Mammary epithelial cell (primary cell): ENCODE measurements at places on chromosomes 6 and 20.

DNA sequence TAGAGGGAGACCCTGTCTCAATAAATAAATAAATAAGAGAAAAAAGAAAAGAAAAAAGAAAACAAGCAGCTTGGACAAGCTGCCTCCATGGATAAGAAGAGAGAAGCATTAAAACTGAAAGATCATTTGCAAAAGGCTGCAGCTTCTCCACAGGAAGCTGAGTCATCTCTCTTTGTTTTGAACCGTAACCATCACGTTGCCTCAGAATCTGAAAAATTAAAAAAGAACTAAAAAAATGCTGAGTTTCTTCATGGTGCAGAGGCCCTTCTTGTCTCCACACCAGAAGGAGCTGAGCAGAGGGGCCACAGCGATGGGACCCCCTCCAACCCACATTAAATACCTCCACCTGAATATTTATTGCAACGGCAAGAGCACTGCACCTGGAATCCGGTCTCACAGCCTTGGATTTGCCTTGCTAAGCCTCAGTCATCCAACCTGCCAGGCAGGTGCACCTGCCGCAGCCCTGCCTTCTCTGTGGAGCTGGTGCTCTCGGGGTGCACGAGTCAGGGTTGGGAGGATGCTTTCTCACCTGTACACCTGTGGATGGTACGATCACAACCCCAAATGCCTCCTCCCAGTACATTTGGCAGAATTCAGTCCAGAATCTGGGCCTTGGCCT lies 28.1 kb downstream of the TOX2 start:
- peak; percentile 56 for DNase-seq

DNA sequence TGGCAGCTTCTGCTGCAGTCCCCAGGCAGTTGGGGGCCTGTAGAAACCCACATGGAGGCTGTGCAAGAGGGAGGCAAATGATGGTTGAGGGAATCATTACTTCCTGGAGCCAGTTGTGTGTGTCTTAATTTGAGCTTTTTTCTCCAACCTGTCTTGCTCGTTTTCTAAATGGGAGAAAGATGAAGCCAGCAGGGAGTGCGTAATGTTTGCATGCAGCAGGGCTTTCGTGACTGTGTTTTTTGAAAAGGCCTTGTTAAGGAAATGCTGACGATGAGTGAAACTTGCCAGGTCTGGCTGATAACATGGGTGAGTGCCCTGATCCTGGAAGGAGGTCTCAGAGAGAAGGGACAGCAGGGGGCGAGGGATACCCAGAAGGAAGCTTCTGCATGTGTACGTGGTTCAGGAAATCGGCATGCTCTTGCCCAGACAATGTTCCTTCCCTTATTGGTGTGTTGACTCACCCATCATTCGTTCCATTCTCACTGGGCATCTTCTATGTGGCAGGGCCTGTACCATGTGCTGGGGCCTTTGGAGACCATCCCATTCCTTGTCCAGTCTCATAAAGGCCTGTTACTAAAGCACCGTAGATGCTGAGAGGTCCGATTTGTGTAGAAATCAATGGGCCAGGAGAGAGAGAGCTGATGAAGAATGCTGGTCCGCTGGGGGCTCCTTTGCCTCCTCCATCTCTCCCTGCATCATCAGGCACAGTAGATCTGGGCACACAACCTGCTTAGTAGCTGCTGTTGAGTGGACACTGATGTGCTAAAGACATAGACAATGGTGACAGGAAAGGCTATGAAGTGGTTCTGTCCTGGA lies 27.4 kb downstream of the GLP1R start:
- no peak for DNase-seq

DNA sequence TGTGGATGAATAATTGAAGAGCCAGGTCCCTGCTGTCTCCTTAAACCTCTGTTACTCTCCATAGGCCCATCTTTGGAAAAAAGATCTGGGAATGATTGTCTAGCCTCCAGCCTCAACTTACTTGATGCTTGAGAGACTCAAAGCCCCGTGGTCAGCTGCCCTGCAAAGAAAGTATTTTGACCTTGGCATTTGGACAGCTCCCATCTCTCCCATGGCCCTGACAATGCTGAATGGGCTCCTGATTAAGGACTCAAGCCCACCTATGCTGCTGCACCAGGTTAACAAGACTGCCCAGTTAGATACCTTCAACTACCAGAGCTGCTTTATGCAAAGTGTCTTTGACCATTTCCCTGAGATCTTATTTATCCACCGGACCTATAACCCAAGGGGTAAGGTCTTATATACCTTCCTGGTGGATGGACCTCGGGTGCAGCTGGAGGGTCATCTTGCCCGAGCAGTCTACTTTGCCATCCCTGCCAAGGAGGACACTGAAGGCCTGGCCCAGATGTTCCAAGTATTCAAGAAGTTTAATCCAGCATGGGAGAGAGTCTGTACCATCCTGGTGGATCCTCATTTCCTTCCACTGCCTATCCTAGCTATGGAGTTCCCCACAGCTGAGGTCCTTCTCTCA lies 1.6 kb downstream of the ZSWIM1 start:
- DNase-seq, result no peak

GRCh38 chr20:53918020-53918311 lies 152.4 kb downstream of the BCAS1 start:
- DNase-seq, result no peak

DNA sequence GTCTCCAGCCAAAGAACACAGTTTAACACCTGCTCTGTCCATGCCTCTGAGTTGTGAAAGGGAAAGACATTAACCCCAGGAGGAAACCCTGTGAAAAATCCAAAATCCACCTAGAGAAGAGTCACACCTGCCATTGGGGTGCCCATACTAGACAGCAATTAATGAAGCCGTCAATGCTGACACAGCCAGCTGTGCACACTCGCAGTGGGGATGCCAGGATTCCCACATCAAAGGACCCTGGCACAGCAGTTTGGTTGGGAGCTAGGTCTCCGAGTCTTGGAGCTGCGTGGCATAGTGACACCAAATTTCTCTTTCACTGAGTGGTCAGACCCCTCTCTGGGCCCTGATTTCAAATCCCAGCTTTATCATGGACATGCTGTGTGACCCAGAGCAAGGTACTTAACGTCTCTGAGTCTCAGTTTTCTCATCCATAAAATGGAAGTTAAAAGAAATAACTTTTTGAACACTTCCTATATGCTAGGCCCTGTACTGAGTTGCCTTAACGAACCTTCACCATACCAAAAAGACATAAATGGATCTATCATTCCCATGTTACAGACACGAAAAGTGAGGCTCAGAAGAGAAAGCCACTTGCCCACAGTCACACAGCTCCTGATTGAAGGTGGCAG lies 30.8 kb downstream of the BPIFB1 start:
- no peak for DNase-seq

DNA sequence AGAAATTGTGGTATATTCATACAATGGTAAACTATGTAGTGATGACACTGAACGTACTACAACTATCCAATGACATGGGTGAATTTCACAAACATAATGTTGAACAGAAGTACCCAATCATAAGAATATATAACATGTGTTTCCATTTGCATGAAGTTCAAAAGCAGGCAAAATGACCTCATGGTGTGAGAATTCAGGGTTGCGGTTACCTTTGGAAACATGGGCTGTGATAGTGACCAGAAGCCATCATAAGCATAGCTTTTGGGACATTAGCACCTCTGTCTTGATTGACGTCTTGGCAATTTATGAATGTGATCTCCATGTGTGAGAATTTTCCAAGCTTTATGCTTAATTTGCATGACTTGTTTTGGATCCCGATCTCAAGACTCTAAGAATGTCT lies 500.1 kb upstream of the JAG1 start:
- no peak for DNase-seq

GRCh38 chr6:83192456-83192855 lies 609 bp downstream of the PGM3 start:
- DNase-seq, result peak; percentile 43

GRCh38 chr6:163335671-163336545 lies 78.6 kb upstream of the QKI start:
- no peak for DNase-seq

- DNase-seq, result no peak
Measured at GRCh38 chr20:24879875-24880274, 69.2 kb upstream of the CST7 start.
